HepG2 (cell line): ENCODE measurements at places on chromosomes 12 and 14. TPM values are rescaled to one million over a fixed set of nuclear protein-coding genes. Genes with fewer than 3 reads are reported as not detected.

The CNTN1 gene
- total RNA-seq = 0.07 and 0.29 TPM in 2 replicates

The ANKRD33 gene
- total RNA-seq = not detected in 2 replicates

The NOVA1 gene
- total RNA-seq = 0.11 and 0.13 TPM in 2 replicates

The TMEM119 gene
- total RNA-seq = not detected in 2 replicates

The AMN gene
- total RNA-seq = 8.2 and 33.1 TPM in 2 replicates

The AICDA gene
- total RNA-seq = not detected in 2 replicates

The AHNAK2 gene
- total RNA-seq = 0.15 and 0.18 TPM in 2 replicates

The FOS gene
- total RNA-seq = 4.3 and 24.2 TPM in 2 replicates

The NXPH4 gene
- not detected in 2 replicates for total RNA-seq

The RPL41 gene
- total RNA-seq = 4,012 and 4,443 TPM in 2 replicates

The ZNF385A gene
- 0.44 and 0.49 TPM in 2 replicates for total RNA-seq

- DNase-seq = no peak
Measured at GRCh38 chr12:88650715-88651114, 70.4 kb upstream of the KITLG start.

GRCh38 chr12:131857908-131858850 is 30.0 kb downstream of the MMP17 start:
- DNase-seq = no peak

DNA sequence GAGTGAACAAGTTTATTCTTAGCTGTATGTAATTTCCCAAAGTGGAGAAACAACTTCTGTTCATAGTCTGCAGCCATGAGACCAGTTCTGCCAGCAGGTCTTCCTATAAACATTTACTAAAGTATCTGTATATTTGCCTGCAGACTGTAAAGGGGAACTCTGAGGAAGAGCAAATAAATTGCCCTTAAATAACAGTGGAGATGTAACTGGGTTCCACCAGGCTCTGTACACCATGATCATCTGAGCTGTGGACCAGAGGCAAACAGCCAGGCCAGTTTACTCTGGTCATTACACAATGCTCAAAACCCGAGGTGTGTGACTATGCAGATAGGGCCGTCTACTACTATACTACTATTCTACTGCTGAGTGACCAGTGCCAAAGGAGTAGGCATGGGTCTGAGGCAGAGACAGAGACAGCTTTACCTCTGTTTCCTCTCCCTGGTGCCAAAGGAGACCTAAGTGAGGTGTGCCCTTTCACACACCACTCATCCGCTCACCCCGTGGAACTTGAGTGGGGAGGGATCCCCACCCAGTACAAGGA is 21.1 kb upstream of the CERS5 start:
- DNase-seq = peak; percentile 93

GRCh38 chr12:97169889-97170567 is 263.0 kb downstream of the NEDD1 start:
- DNase-seq = no peak

DNA sequence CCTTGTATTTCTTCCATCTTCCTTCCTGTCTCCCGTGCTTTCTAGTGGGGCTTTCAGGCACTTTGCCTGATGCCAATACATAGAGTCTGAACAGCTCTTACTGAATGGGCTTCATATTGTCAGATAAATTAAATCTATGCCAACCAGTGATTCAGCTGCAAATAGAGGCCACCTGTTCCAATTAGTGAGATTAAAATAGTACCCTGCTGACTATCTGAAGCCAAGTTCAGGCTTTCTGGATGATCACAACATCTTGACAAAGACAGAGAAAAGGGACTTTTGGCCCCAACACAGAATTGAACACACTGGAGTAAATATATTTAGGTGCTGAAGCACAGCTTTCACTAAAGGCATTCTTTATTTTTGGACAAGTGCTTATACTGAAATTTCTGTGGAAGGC is 11.8 kb downstream of the TMCC3 start:
- no peak for DNase-seq

DNA sequence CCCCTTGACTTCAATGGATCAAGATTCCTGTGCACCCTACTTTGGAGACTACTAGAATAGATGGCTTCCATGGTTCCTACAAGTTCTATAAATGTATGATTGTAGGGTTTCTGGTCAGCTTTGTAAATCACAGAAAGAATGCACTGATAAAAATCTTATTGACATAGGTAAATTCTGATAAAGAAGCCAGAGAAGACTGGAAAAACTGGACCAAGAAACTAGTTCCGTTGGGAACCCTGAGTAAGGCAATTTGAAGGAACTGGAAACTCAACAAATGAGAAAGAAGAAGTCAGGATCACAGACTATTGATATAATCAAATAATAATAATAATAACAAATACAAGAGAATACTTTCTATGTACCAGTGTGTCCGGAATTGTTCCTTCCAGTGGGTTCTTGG is 15.4 kb upstream of the MGST1 start:
- no peak for DNase-seq

- no peak for DNase-seq
Measured at GRCh38 chr12:85036733-85037132, 582 bp downstream of the LRRIQ1 start.

- DNase-seq = no peak
Measured at GRCh38 chr12:33253178-33253577, 186.4 kb downstream of the SYT10 start.

- no peak for DNase-seq
Measured at GRCh38 chr14:58666737-58667136, 29.0 kb downstream of the DACT1 start.

DNA sequence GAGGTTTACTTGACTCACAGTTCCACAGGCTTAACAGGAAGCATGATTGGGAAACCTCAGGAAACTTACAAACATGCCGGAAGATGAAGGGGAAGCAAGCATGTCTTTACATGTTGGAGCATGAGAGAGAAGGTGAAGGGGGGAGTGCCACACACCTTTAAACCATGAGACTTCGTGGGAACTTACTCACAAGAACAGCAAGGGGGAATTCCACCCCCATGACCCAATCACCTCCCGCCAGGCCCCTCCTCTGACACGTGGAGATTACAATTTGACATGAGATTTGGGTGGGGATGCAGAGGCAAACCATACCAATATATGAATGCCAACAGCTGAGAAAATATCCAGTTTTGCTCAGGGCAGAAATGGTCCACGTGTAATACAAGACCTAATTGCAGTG is 518.6 kb downstream of the VRK1 start:
- no peak for DNase-seq

- no peak for DNase-seq
Measured at GRCh38 chr12:186006-186625, 27.8 kb downstream of the SLC6A12 start.

DNA sequence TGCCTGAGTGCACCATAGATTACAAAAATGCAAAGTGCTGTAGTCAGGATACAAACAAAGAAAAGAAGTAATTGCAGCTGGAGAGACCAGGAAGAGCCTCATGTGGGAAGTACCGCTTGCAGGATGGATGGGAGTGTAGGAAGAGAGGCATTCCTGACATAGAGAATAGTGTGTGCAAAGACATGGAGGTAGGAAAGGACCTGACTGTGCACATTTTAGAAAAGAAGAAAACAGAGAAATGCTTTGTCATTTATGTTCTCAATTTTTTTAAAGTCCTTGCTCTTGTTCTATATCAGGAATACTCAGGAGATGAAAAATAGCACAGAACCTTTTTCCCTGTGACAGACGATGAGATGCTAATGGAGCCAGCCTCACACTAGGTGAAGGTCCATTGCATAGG is 358.7 kb upstream of the TMPO start:
- no peak for DNase-seq

GRCh38 chr12:125092872-125093680 is 27.8 kb downstream of the AACS start:
- DNase-seq = peak; percentile 92

DNA sequence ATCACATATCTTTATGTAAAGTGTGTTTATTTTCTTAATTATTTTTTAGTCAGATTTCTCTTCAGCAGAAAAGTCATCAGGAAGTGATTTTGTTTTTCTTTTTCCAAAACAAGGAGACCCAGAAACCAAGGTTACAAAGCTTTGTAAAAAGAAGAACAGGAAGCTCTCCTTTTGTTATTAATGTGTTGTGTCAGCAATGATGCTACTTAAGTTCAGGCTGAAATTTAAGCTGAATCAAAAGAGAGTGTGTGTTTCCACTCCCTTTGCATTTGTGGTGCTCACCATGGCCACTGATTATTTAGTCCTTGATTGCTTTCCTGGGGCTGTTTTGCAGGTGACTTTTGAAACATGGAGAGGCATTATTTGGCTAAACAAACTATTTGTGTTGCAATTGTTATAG is 155.3 kb upstream of the ATP2B1 start:
- DNase-seq = no peak

DNA sequence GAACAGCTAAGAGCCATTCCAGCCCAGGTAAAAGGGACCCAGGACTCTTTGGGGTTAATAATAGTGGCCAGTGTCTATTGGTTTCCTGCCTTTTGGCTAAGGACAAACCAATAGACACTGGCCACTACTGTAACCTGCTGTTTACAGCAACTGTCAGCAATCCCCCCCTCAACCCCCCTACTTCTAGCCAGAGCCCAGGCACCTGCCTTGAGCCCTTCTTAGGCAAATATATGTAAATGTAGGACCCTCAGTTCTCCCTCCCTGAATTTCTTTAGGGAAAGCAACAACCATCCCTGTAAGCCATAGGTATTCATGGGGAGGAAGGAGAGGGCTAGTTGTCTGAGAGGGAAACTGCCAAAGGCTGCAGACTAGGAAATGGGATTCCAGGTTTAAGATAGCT is 22.3 kb downstream of the HOXC4 start:
- DNase-seq = no peak

- DNase-seq = no peak
Measured at GRCh38 chr12:29702972-29703371, 80.8 kb downstream of the TMTC1 start.

GRCh38 chr14:79554816-79555215 is 656.5 kb downstream of the DIO2 start:
- no peak for DNase-seq

- no peak for DNase-seq
Measured at GRCh38 chr14:92328664-92329255, 5.8 kb downstream of the SLC24A4 start.

DNA sequence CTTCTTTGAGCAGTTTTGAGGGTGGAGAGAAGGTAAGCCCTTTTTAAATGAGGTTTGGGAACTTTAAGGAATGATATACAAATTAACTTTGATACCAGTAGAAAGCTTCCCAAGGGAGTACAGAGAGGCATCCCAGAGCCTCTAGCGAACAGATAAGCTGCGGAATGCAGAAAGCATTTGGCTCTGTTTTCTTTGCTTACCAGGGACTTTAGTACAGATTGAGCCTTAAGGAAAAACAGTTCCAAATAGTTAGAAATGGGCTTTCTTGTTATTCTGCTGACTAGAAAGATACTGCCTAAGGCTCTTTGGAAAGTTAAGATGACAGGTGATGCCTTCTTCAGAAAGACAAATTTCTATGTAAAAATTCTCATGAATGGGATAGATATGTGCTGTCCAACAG is 261.7 kb upstream of the FOXN3 start:
- no peak for DNase-seq

DNA sequence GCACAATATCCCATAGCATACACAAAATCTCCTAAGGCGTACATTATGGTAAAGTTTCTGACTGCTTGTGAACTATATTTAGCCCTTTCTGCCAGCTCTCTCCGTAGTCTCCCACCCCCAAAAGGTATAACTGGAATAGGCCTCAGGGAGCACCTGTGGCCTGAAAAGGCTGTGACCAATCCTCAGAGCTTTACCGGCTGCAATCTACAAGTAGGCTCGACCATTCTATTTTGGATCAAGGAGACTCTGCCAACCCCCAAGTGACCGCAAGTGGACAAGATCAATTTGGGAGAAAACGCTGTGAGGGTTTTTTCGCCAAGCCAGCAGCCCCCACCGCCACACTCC is 1.2 kb downstream of the PPTC7 start:
- no peak for DNase-seq

DNA sequence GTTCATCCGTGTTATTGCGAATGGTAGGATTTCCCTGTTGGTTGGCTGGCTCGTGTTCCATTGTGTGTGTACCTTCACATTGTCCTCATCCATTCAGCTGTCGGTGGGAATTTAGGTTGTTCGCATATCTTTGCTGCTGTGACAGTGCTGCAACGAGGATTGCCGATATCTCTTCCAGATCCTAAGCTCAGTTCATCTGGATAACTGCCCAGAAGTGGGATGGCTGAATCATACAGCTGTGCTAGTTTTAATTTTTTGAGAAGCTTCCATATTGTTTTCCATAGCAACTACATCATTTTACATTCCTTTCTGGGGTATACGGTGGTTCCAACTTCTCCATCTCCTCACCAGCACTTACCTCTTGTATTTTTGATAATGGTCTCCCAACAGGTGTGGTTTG is 292.8 kb upstream of the SFSWAP start:
- DNase-seq = no peak

DNA sequence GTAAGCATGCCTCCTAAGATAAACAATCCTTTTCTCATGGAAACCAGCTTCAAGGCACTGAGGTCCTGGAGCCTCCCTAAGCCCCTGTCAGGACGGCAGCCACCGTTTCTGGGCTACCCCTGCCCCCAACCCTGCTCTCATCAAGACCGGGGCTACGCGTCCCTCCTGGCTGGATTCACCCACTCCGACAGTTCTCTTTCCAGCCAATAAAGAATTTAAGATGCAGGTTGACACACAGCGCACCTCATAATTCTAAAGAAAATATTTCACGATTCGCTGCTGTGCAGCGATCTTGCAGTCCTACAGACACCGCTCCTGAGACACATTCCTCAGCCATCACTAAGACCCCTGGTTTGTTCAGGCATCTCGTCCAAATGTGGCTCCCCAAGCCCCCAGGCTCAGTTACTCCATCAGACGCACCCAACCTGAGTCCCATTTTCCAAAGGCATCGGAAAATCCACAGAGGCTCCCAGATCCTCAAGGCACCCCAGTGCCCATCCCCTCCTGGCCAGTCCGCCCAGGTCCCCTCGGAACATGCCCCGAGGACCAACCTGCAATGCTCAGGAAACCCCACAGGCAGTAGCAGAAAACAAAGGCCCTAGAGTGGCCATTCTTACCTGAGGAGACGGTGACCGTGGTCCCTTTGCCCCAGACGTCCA is 336.3 kb downstream of the TMEM121 start:
- DNase-seq = no peak

GRCh38 chr12:27213830-27214787 is 30.0 kb upstream of the STK38L start:
- DNase-seq = peak; percentile 76

GRCh38 chr12:40152783-40153383 is 47.0 kb upstream of the SLC2A13 start:
- DNase-seq = peak; percentile 20

- no peak for DNase-seq
Measured at GRCh38 chr14:42027271-42027670, 420.6 kb downstream of the LRFN5 start.

GRCh38 chr14:93089521-93090269 is 26.0 kb downstream of the ITPK1 start:
- DNase-seq = no peak

- DNase-seq = no peak
Measured at GRCh38 chr14:75221797-75222196, 45.4 kb upstream of the TMED10 start.

GRCh38 chr14:30337456-30337855 is 221.5 kb upstream of the G2E3 start:
- DNase-seq = no peak
